ENCODE measurements at places on chromosomes 16 and 17.

DNA sequence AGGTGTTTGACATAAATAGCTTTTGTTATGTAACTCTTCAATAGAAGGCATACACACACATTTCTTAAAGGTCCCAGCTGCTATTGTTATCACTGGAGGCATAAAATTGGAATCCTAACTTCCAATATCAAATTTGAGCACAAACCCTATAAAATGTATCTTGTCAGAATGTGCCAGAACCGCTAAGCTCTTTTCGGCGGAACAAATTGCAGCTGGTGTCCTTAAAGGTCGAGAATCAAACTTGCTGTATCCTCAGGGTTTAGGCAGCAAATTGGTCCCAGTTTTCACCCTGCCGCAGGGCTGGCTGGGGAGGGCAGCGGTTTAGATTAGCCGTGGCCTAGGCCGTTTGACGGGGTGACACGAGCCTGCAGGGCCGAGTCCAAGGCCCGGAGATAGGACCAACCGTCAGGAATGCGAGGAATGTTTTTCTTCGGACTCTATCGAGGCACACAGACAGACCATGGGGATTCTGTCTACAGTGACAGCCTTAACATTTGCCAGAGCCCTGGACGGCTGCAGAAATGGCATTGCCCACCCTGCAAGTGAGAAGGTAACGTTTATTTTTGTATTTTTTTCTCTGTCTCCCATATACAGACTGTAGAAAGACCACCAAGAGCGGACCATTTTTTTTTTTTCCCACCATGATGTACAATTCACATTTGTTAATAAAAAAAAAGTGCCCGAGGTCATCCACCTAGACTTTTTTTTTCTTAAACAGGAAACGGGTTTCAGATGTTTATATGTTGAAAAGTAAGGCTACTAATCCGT lies 297.1 kb downstream of the IRF8 start:
- no peak for DNase-seq

DNA sequence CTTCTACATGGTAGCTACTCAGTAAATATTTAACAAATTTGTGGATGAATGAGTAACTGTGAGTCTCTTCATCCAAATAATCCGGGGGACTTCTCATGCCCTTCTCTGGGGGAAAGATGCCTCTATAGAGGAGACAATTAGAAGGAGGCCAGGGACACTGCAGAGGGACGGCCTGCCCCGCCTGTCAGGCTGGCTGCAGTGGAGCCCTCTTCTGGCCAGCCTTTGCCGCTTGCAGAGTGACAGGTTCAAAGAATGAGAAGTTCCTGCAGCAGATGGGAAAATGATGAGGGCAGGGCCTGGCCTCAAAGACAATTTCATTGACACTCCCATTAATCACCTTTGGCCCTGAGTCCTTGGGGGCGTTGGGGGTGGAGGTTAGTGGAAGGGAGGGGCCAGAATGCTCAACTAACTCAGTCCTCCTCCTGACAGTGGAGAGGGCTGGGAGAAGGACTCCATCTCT lies 339.0 kb downstream of the MAF start:
- DNase-seq, result no peak

GRCh38 chr17:19928299-19928698 lies 49.3 kb downstream of the AKAP10 start:
- DNase-seq, result no peak

- no peak for DNase-seq
These were observed 1.4 kb downstream of the CYB5D2 start for GRCh38 chr17:4144422-4144747.

DNA sequence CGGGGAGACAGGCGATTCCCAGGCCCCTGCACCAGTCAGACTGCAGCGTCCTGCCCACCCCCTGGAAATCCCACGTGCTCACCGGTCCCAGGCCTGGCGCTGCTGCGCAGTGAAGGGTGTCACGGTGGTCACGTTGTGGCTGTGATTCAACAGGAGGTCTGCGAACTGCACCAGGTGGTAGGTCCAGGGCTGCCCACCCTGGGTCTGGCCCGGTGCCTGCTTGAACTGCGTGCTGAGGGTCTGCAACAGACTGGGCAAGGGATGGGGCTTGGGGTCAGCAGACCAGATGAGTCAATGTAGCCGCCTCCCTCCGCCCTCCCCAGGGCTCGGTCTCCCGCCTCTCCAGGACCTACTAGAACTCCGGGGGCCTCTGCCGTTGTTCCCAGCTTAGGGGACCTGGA lies 7.1 kb downstream of the MYBBP1A start:
- DNase-seq, result no peak

DNA sequence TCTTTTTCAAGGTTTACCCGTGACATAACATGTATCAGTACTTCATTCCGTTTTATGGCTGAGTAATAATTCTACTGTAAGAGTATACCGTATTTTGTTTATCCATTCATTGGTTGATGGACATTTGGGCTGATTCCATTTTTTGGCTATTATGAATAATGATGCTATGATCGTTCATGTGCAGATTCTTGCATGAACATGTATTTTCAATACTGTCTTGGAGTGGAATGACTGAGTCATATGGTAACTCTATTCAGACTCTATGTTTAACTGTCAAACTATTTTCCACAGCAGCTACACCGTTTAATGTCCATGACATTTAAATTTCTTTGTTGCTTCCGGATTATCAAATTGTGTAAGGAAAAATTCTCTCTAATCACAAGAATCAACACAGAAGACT lies 17.9 kb downstream of the BFAR start:
- no peak for DNase-seq

DNA sequence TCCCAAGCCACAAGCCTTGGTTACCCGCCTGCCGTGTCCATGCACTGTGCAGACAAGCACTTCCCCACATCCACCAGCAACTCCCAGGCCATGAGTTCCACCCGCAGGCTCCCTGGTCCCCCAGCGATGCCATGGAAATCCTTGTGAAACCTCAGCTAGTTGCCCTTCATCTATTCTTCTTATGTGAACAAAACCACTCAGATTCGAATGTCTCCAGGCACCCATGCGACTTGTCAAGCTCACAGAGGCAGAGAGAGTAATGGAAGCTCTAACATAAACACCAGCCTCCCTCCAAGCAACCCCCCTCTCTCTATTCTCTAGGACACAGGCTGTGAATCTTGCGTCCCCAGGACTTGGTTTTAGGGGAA lies 182.6 kb downstream of the C16orf95 start:
- DNase-seq, result no peak

GRCh38 chr17:66904760-66905624 lies 59.5 kb upstream of the CACNG4 start:
- DNase-seq, result no peak

- DNase-seq, result no peak
These were observed 19.0 kb downstream of the KCNG4 start for GRCh38 chr16:84220851-84221250.

GRCh38 chr17:44960691-44961090 lies 7.4 kb downstream of the C1QL1 start:
- no peak for DNase-seq

DNA sequence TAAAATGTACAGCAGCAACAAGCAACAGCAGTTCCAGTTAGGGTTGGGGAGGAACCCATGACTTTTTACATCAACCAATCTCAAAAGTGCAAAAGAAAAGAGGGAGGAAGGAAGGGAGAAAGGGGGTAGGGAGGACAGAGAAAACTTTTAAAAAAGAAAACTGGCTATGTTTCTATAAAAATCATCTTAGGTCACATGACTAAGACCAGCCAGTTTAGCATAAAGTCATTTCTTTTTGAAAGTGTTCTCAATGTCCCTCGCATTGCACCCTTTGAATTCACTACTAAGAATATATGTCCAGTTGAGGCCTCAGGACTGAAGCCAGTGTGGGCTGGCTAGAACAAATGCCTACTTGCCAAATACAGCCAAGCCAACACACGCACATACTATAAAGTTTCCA lies 28.9 kb downstream of the DCUN1D3 start:
- DNase-seq, result no peak

- DNase-seq, result no peak
These were observed 63.5 kb downstream of the PCTP start for GRCh38 chr17:55814377-55814776.

DNA sequence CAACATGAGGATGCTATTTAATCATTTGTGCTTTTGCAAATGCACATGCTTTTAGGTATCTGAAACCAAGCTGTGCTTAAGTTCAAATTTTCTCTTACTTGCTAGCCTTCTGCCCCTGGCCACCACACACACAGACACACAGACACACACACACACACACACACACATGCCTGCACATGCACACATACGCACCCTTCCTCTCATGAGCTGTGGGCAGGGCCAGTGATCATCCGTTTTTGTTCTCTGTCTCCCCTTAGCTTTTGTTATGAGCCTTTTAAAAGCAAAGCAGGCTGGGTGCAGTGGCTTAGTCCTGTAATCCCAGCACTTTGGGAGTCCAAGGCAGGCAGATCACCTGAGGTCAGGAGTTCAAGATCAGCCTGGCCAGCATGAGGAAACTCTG lies 34.2 kb downstream of the CD300LF start:
- DNase-seq, result no peak

GRCh38 chr16:21300309-21301167 lies 22.4 kb upstream of the CRYM start:
- peak; percentile 51 for DNase-seq

DNA sequence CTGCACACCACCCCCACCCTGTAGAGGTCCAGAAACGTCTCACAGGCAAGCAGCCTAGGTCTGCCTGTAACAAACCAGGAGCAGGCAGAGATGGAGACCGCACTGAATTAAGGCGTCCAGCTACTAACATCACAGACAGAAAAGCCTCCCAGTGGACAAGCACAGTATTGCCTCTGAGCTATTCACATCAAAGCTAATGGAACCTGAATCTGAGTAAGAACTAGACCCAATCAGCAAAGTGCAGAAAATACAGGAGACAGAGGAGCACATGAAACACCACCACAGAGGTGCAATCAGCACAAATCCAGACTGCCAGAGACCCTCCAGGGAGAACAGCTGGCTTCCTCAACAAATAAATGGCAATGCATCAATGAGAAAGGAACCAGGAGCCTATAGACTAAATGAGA lies 22.2 kb upstream of the PEMT start:
- DNase-seq, result peak; percentile 11

DNA sequence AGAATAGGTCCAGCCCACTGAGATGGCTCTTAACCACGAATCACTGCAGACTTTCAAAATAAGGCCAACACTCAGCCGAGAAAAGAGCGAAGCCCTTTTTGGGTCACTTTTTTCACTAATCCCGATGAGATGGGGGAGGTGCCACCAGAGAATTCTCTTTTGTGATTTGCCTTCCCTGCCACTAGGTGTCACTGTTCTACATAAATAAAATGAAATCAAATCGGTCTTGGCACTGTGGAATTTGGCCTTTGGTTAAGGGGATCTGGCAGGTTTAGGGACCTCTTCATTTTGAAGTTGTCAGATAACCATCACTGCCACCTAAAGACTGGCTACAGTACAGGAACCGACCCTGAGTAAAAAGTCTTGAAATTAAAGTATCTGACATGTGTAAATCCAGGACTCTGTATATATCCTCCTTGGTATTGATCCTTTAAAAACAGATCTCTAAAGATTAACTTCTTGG lies 147.0 kb downstream of the HS3ST4 start:
- DNase-seq, result peak; percentile 21

DNA sequence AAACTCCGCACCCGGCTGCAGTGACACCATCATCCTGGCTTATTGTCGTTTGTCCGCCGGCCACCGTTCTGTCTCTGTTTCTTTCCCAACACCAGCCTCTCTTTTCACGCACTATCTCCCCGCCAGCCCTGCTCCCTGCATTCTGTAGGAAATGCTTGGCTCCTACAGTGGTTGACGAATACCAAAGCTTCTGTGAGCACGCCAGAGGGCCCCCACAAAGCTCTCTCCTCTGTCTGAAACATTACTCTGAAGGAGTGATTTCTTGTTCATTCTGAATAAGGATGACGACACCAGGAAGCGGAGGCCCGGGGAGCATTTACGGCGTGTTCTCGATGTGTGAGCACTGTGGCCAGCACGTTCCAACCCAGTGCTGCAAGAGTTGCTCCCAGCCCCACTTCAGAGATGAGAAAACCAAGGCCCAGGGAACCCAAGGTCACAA lies 58.8 kb downstream of the ADCY9 start:
- DNase-seq, result no peak

DNA sequence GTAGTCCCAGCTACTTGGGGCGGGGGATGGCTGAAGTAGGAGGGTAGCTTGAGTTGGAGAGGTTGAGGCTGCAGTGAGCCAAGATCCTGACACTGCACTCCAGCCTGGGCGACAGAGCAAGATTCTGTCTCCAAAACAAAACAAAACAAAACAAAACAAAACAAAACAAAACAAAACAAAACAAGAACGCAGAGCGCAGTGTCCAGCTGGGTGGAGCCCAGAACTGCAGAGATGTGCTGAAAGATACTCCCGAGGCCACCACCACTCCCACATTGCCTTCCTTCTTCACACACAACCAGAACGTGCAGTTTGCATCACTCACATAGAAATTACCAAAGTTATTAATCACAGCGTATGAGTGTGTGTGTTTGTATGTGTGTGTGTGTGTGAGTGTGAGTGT lies 222.9 kb upstream of the ASIC2 start:
- DNase-seq, result no peak

GRCh38 chr17:30429155-30429554 lies 48.1 kb upstream of the GOSR1 start:
- no peak for DNase-seq

DNA sequence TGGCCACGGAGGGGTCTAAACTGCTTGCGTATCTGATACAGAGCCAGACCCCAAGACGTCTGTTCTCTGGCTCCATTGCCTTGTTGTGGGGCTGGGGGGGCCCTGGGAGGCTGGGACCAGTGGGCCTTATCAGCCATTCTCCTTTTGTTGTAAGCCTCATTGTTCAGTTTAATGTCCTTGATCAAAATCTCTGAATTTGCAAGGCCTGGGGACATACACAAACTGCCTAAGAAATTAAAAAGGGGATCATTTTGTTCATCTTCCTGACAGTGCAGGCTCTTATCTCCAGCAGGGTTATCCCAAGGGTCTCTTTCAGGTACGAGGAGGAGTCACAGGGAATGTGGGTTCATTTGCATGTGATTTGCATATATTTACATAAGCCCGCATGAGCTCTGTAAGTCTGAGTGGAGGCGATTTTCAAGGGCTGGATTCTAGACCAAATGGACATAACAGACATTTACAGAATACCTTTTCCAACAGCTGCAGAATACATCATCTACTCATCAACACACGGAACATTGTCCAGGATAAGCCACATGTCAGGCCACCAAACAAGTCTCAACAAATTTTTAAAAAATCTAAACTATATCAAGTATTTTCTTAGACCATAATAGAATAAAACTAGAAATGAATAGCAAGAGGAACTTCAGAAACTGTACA lies 269.8 kb downstream of the RBFOX1 start:
- DNase-seq, result no peak

- DNase-seq, result no peak
These were observed 110.7 kb downstream of the HS3ST3A1 start for GRCh38 chr17:13490906-13491482.

GRCh38 chr16:60203525-60204124 lies 1469.5 kb upstream of the GOT2 start:
- no peak for DNase-seq

DNA sequence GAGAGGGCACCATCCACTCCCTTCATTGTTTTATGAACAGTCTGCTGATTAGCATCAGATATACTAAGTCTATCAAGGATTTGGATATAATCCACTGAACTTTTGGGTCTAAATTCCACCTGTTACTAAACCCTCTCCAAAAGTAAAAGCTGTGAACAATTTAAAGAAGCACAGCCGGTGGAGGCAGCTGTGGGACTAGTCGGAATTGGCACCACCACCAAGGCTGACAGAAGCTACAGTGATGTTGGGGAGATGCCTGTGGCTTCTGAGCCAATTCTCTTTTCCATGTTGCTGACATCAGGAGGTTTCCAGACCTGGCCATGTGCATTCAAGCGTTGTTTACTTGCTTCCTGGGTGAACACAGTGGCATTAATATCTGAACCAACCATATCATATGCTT lies 679.0 kb upstream of the CA10 start:
- DNase-seq, result no peak

All from NCI-H187 (cell line).